ENCODE measurements at places on chromosomes 5 and 9.

GRCh38 chr9:7118633-7119032 lies 360.9 kb downstream of the KDM4C start:
- DNase-seq, result no peak

GRCh38 chr5:140403613-140404012 lies 2.0 kb downstream of the ANKHD1 start:
- no peak for DNase-seq

DNA sequence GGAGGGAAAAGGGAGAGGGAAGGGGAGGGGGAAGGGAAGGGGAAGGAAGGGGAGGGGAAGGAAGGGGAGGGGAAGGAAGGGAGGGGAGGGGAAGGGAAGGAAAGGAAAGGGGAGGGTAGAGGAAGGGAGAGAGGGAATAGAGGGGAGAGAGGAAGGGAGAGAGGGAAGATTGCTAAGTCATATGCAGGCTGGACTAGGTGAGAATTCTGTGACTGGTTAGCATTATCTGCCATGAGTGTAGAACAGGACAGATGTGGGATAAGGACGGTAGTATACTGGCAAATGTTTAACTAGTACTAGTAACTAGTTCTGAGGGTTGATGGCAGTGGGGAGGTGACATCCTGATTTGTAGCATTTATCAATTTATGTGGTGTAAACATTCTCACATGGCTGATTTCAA lies 203.5 kb upstream of the RAD23B start:
- no peak for DNase-seq

DNA sequence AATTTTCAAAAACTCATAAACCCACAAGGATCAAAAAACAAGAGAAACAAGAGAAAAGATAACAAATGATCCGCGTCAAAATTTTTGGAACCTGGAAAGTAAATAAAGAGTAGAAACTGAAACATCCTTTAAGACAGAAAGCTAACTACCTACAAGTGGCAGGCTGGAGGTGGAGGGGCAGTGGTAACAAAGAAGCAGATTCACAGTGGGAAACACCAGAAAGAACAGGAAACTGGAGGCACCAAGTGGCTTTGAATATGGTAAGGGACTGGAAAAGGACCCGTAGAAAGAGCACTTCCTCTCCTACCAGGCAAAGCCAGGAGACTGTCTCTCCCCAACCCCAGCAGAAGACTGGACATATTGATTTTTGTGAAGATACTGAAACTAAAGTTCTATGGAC lies 100.6 kb upstream of the TARS1 start:
- no peak for DNase-seq

DNA sequence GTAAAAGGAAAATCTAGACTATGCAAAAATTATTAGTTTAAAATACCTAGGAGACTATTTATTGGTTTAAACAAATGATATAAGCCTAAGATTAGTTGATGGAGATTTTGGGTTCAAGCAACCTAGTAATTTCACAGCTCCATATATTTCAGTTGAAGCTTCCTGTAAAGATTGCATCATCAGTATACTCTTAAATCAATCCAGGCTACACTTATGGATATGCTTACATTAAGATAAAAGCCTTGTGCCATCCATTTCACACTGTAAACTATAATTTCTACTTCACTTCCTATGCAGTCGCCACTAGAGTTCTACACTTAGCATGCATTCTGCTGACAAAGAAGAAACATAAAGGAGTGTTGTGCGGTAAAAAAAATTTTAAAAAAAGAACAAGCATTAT lies 7.3 kb upstream of the LIX1 start:
- no peak for DNase-seq
